Activated naive CD4-positive, alpha-beta T cell treated with anti-CD3 and anti-CD28 coated beads, Interleukin-2, amount 50 U/mL, for 72 hours (primary cell): ENCODE measurements at places on chromosomes 1 and 21. TPM values are rescaled to one million over a fixed set of nuclear protein-coding genes. Genes with fewer than 3 reads are reported as not detected.

The DNALI1 gene
- not detected for total RNA-seq

GRCh38 chr1:29939079-29939478, 702.8 kb downstream of the PTPRU start:
- DNase-seq = no peak

The FAM110D gene
- total RNA-seq = not detected

The C8B gene
- total RNA-seq = not detected

The COL11A1 gene
- not detected for total RNA-seq
